Fibroblast of pulmonary artery (primary cell): ENCODE measurements at places on chromosomes 7 and 10.

DNA sequence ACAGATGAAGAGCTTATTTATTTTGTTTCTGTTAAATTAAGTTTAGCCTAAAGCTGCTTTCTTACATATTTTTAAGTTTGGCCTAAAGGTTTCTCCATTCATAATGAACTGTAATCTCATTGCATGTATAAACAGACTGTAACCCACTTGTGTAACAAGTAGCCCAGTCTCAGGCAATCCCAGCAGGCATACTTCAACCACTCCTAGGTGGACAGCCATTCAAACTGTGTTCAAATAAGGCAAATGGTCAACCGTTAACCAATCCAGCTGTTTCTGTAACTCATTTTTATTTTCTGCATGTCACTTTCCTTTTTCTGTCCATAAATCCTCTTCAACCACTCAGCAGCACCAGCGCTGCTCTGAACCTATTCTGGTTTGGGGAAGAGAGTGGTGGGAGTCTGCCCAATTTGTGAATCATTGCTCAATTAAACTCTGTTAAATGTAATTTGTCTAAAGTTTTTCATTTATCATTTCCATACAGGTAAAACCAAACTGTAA lies 35.9 kb downstream of the PHYHIPL start:
- DNase-seq = no peak

- DNase-seq = no peak
Measured at GRCh38 chr7:43902542-43903054, 3.8 kb downstream of the URGCP start.

- no peak for DNase-seq
Measured at GRCh38 chr7:70883750-70884439, 248.0 kb upstream of the GALNT17 start.

GRCh38 chr7:114929570-114929969 lies 7.7 kb downstream of the MDFIC start:
- DNase-seq = no peak

- no peak for DNase-seq
Measured at GRCh38 chr10:49089152-49089551, 26.2 kb downstream of the VSTM4 start.

GRCh38 chr10:8416192-8416701 lies 361.8 kb downstream of the GATA3 start:
- DNase-seq = no peak

GRCh38 chr10:76553263-76554032 lies 1084.2 kb downstream of the KCNMA1 start:
- peak; percentile 14 for DNase-seq

GRCh38 chr7:105224884-105225651 lies 163.7 kb downstream of the SRPK2 start:
- peak; percentile 89 for DNase-seq

- DNase-seq = no peak
Measured at GRCh38 chr10:59302381-59302780, 60.0 kb downstream of the FAM13C start.

DNA sequence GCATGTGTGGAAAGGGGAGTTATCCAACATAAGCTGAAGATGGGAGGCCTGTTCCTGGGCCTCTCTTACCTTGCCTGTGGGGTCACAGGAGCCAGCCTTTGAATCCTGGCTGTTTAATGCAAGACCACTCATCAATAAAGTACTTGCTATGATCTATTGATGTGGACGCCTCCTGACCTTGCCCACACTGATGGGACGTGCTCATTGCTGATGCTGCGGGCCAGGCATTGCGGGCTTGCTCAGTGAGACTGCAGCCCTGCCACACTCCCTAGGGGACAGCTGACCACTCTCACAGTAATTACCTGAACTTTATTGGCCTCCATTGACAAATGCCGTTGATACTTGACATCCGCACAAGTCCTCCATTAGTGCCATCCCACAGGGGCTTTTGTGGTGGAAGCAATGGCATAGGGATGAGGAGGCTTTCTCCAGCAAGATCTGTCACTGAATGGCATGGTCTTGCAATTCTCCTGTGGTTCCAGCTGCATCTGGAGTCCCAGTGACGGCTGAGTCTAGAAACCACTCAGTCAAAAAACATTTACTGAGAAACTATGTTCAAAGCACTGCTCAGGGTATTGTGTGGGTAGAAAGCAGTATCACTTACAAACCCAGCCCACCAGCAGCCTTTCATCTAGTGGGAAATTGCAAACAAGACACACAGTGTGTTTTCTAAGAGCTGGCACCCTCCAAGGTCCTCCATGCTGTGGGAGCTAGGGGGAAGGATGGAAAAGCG lies 135.1 kb upstream of the YAE1 start:
- no peak for DNase-seq

DNA sequence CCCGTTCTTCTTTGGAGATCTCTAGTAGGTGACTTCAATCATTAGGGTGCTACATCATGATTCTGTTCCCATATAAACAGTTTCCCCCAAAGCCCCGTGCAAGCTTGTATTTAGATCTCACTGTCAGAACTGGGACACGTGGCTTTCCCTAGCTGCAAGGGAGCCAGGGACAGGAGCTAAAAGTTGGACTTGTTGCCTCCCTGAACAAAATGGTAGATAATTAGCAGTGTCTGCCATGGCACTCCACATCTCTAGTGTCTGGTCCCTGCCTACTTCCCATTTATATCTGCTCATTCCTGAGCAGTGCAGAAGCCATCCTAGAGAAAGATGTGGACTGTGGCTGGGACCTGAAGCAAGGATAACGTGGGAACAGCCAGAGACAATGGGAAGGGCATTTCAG lies 76.6 kb upstream of the FGFR2 start:
- DNase-seq = no peak

DNA sequence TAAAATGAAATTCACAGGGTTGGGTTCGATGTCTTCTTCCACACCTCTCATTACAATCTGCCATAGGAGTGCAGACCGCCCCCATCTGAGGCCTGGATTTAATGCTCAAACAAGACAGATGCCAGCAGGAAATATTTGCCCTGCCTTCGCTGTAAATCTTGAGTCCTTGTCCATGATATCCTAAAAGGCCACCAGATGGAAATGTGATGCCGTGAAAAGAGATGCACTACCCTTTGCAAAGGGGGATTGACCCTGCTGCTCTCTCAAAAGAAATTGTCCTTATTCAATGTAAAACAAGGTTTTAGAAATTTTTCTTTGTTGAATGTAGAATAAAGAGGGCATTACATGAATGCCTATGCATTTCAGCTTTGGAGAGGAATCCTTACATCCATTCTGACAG lies 37.5 kb downstream of the AGAP4 start:
- peak; percentile 32 for DNase-seq

GRCh38 chr10:11505639-11506038 lies 105.8 kb downstream of the USP6NL start:
- no peak for DNase-seq

- DNase-seq = peak; percentile 98
Measured at GRCh38 chr7:2175514-2175913, 57.2 kb downstream of the MAD1L1 start.

DNA sequence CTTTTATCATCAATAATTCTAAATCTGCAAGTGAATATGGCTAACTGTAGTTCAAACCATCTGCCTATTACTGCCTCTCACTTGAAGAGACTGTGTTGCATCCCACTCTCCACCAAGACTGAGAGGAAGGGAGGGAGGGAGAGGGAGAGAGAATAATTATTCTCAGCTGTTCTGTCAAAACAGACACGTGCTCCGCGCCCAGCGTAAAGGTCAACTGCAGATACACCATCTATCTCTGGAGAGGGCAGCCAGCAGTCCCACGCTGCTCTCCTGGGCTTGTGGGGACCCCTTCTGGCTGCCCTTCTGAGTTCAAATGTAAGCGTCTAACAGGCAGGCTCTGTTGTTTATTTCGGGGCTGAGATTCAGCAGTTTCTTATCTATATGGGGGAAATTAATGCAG lies 625.5 kb upstream of the GALNT17 start:
- DNase-seq = no peak

DNA sequence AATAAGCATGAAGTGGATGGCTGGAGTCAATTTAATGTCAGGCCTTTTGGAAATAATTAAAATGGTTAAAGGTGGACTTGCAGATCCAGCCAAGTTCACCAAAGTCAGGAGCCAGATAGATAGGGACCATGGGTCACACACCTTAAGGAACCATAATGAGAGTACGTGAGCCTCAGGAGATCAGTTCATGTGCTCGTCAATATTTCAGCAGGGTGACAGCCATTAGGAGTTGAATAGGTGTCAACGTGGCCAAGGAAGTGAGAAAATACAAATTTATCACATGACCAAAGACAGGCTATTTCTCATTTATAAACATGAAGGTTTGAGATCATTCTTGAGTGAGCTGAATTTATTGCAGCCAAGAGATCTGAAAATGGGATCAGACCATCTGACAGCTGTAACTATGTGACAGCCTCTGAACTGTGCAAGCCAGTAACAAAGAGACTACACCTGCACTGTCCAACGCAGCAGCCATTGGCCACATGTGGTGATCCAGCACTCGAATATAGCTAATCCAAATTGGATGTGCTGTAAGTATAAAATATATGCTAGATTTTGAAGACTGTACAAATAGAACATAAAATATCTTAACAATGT lies 249.7 kb upstream of the PTN start:
- DNase-seq = no peak

- no peak for DNase-seq
Measured at GRCh38 chr7:80816806-80817205, 102.0 kb downstream of the SEMA3C start.
